ENCODE measurements at places on chromosomes 3 and 15.

GRCh38 chr3:149487598-149488197 is 13.2 kb downstream of the TM4SF4 start:
- no peak for DNase-seq

DNA sequence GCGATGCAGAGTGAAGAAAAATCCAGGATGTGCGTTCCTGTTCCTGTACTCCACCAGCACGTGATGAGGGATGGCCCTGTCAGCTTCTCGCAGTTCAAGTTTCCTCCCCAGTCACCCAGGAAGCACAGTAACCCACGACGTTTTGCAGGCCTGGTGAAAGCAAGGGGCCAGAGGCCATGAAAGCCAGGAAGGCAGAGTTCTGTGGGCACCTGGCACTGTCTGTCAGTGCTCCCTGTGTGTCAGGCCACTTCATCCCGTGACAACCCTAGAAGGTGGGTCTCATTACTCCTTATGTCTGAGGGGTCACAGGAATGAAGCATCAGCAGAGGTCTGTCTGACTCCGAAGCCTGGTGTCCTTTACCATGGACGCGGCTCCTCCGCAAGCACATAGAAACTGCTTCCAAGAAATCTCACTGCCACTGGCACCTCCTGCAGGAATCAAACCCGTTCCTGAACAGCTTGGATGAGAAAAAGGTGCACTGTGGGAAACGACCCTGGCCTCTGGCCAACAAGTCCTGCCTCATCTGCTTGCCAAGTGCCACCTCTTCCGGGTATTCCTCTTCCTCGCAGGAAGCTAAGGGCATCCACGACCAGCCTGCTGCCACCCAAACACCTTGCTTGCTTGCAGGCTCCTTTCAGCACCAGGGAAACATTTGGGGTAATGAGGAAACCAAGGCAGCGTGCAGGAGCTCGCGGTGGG is 14.6 kb downstream of the RAB43 start:
- no peak for DNase-seq

GRCh38 chr15:70535955-70536338 is 227.4 kb downstream of the UACA start:
- no peak for DNase-seq

GRCh38 chr15:60961541-60962485 is 267.3 kb downstream of the RORA start:
- DNase-seq, result peak; percentile 12

GRCh38 chr15:98994892-98995291 is 12.7 kb downstream of the PGPEP1L start:
- no peak for DNase-seq

- no peak for DNase-seq
These were observed 429.8 kb downstream of the EPHB1 start for GRCh38 chr3:135224815-135225362.

- no peak for DNase-seq
These were observed 314.7 kb upstream of the ROPN1 start for GRCh38 chr3:124306665-124307064.

GRCh38 chr3:71487418-71487817 is 96.1 kb downstream of the FOXP1 start:
- DNase-seq, result no peak

GRCh38 chr3:100384733-100385525 is 16.0 kb downstream of the TOMM70 start:
- DNase-seq, result no peak

DNA sequence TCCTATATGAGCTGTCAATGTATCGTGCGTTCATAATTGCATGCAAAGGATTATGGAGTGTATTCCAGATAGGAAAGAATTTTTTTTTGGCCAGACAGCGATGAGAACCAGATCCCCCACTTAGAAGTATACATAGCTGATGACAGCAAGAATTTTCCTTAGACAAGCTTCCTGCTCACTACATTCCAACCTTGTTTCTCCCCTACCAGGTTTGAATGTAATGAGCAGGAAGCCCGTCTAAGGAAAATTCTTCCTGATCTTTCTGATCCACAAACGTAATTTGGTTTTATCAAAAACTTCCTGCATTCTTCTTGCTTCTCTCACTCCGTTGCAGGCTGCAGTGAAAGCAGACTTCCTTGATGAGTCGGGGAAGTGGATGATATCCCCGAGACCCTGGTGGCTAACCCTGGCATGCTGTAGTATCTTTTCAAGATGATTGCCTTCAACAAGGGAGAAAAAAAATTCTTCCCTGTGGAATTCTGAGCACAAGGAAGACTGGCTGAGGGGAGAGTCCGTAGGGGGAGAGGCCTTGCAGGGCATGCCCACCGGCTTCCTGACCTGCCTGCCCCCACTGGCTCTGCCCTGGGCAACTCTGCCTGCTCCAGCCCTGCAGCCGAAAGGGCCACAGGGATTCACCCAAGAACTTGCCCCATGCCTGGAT is 243.1 kb downstream of the TLE3 start:
- peak; percentile 56 for DNase-seq

DNA sequence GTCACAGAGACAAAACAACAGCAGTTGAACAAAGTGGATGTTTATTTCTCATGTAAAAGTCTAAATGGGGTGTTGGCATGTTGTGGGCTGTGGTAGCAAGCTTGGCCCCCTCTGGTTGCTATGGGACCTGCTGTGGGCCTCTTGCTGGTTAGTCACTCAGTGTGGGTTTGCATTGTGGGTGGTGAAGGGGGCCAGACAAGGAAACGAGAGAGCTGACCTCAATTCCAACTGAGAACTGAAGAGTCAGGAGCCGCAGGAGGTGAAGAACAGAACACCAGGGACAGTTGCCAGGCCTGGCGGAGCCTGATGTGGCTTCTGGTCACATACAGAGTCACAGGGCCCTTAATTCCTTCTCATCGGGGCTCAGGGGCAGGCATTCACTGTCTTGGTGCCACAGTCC is 1.9 kb upstream of the ADPGK start:
- peak; percentile 49 for DNase-seq

DNA sequence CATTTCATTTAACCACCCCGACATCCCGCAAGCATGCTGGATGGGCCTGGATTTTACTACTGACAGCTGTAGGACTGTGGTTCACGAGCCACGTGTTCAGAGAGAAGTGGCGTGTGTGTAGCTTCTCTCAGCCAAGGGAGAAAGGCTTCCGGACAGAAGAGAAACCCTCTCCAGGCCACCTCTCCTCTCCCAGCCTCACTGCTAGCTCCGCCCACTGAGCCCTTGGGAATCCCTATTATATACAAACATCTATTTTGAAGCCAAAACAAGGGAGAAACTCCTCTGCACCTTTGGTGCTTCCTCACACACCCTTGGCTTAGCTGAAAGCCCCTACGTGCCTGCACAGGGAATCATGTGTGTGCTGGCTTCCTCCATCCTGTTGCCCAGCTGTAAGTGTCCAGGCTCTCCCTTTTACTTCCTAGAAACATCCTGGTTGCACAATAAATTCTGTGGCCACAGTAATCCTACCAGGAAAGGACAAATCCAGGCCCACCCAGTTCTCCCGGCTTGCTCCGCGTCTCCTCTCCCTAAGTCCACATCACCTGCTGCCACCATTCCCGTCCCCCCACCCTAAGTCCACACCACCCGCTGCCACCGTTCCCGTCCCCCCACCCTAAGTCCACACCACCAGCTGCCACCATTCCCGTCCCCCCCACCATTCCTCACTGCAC is 30.5 kb downstream of the PCSK6 start:
- DNase-seq, result no peak

DNA sequence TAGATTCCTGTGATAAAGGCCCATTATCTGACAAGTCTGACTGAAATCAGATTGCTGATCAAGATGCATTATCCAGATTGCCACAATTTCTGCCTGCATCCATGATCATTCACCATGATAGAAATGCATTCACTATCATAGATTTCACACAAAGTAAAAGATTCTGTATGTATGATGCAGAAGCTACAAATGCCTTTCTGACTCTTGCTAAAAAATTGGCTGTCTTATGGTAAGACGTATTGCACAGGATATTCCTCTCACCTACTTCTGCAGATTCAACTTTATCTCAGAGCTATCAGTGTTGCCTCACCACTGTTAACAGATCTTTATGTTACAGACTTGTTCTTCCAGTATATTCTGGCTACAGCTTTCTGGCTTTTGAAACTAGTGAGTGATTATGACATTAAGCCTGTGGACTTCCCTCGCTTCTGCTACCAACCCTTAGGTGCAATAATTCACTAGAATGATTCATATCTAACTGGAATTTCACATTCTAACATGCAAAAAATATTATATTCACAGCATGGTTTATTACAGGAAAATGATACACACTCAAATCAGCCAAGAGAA is 955.3 kb downstream of the EPHA3 start:
- DNase-seq, result peak; percentile 79

DNA sequence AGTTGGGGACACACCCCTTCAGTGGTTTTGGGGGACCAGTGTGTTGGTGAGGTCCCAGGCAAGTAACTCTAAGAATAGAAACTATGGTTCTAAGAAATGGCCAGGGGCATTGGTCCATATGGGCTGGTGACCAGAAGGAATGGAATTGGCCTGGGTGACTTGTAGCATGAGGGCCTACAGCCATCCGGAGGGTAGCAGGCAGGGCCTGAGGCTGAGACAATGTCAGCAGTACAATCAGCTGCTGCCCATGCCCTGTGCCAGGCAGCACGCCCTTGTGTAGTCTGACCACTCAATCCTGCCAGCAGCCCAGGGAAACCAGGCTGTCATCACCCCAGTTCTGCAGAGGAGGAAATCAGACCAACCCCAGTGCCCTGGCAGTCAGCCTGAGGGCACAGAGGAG is 100.6 kb downstream of the DNAJB8 start:
- DNase-seq, result no peak

DNA sequence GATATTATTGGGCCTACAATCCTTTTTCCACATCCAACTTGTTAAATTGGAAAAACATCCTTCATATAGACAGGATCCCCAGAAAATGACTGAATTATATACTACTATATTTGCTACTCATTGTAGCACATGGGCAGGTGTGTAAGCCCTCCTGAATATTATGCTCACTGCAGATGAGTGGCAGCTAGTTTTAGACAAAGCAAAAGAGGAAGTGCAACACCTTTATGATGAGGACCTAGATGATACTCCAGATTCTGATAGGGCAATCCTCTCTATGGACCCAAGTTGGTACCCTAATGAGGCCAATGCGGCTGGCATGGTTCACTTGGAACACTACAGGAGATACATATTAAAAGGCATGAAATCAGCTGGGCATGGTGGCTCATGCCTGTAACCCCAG is 119.1 kb upstream of the PLCL2 start:
- no peak for DNase-seq
